ENCODE measurements at places on chromosomes 1 and 21. TPM values are rescaled to one million over a fixed set of nuclear protein-coding genes. Genes with fewer than 3 reads are reported as not detected.
A peak's percentile ranks its signal among the peaks of the same experiment; 100 is the strongest.

The TEX38 gene
- total RNA-seq: not detected

The SLC1A7 gene
- 1.3 TPM for total RNA-seq

DNA sequence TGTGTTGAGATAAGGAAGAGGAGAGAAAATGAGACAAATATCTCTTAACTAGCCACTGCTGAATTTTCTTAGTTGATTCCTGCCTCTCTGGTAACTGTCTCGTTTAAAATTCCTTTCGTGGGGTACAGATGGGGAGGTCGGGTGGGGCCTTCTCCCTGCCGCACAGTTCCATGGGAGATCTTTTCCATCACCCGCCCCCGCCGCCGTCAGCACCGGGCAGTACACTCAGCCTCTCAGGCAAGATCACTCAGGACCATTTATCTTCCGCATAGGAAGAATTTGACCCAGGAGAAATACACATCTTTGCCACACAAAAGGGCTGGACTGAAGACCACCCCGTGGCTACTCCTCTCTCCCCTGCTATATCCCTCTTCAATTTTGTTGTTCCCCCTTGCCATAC, 2.3 kb upstream of the VPS26C start:
- H3K27me3 ChIP-seq: no peaks in the 10 kb centered on the region
- peaks cover 28% of the 10 kb centered on the region for H3K4me1 ChIP-seq
- H3K27ac ChIP-seq: no peak overlapping the region
- no peak for DNase-seq
- no peaks in the 10 kb centered on the region for H3K36me3 ChIP-seq
- no peak overlapping the region for H3K4me3 ChIP-seq

DNA sequence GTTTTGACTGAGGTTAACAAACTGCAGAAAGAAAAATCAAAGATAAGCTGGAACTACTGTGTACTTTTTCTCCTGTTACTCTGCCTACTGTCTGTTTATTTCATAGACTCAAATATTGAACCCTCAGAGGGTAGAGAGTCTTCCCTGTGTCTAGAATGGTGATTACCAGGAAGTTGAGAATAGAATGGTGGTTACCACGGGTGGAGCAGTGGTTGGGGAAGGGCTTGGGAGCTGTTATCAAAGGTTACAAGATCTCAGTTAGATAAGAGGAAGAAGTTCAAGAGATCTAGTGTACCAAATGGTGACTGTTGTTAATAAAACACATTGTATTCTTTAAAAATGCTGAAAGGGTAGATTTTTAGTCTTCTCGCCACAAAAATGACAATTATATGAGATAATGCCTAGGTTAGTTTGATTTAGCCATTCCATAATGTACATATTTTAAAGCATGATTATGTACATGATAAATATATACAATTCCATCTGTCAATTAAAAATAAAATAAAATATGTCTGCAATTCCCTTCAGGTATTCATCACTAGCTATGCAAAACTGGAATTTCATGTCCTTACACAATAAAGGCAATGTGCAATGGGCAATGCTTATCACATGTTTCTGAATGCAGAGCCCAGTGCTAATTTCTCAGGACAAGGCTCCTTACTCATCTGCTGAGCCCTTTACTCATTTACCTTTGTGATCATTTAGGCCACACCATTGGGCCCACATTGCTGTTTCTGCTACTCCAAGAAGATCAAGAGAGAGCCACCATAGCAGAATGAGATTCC, 474.3 kb upstream of the CAMK1G start:
- no peaks in the 10 kb centered on the region for H3K4me1 ChIP-seq
- H3K36me3 ChIP-seq: no peaks in the 10 kb centered on the region
- DNase-seq: no peak
- no peak overlapping the region for H3K4me3 ChIP-seq
- no peaks in the 10 kb centered on the region for H3K27me3 ChIP-seq
- no peak overlapping the region for H3K27ac ChIP-seq

GRCh38 chr1:66533804-66534740, at the start of gene SGIP1:
Gene SGIP1 (plus strand): TSS chr1:66534153. CDS start chr1:66534359, 206 bp downstream.
- H3K27ac ChIP-seq: peak within 1 kb of the TSS; percentile 67
- peaks cover 9% of the 10 kb centered on the region for H3K4me1 ChIP-seq
- no peaks in the 10 kb centered on the region for H3K36me3 ChIP-seq
- H3K4me3 ChIP-seq: peak within 1 kb of the TSS; percentile 47

- H3K27ac ChIP-seq: peak overlapping the region; percentile 90
- H3K4me1 ChIP-seq: peaks cover 29% of the 10 kb centered on the region
- peak overlapping the region; percentile 76 for H3K4me3 ChIP-seq
- DNase-seq: peak; percentile 28
- H3K27me3 ChIP-seq: no peaks in the 10 kb centered on the region
Observed at GRCh38 chr1:202806845-202807450, 1.3 kb downstream of the KDM5B start.

DNA sequence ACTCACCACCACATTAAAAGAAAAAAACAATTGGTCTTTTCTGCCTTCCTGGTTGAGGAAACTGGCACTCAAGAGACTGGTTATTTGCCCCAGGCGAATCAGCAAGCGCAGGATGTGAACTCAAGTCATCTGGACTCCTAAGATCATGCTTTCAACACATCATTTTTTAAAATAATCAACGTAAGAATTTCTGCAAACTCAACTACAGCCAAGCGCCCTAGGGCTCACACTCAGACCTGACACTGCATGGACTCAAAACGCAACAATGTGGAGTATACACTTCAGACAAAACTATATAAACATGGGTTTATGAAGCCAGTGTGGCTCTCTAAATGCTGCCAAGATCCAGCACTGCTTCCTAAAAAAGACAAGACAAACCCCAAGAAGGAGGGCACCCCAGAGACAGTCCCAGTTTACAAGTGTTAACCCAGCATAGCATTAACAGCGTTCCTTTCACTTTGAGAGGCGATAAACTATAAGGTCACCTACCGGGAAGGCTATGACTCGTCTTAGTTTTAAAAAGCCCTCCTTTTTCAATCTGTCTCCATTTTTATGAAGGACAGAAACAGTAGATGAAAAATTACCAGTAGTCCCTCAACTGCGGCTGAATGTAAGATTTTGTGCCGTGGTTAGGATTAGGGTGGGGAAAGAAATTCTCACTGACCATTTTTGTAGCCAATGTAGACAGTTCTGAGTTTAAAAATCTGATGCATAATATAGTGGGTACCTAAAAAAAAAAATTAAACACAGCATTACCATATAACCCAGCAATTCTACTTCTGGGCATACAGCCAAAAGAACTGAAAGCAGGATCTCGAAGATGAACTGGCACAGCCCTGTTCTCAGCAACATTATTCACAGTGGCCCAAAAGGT, 54.8 kb downstream of the SIPA1L2 start:
- peaks cover 54% of the 10 kb centered on the region for H3K4me1 ChIP-seq
- no peak for DNase-seq
- H3K27me3 ChIP-seq: no peaks in the 10 kb centered on the region
